Jurkat, Clone E6-1 (cell line): ENCODE measurements at places on chromosomes 12 and 14.

- DNase-seq = no peak
These were observed 22.1 kb downstream of the OR10P1 start for GRCh38 chr12:55658635-55659391.

DNA sequence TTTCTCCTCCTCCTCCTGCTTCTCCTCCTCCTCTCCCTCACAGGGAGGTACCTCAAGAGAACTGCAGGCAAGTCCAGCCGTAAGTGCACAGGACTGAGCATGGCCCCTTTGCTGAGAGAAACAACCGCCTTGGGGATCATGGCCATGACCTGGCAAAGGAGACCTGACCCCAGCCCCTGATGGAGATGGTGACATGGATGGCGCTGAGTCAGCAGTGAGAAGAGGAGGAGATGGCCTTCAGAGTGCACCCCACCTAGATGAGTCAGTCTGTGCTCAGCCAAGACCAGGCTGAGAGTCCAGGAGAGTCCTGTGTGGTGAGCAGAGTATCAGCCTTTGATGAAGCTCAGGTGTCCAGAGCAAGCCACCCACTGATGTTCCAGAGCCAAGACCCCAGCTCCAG, 36.4 kb downstream of the MEG3 start:
- no peak for DNase-seq

- no peak for DNase-seq
These were observed 14.7 kb downstream of the TMEM119 start for GRCh38 chr12:108582978-108583770.

GRCh38 chr12:46723629-46724419, 102.0 kb downstream of the SLC38A4 start:
- no peak for DNase-seq

- DNase-seq = peak; percentile 56
These were observed 95.2 kb downstream of the PRKCH start for GRCh38 chr14:61416591-61416990.

DNA sequence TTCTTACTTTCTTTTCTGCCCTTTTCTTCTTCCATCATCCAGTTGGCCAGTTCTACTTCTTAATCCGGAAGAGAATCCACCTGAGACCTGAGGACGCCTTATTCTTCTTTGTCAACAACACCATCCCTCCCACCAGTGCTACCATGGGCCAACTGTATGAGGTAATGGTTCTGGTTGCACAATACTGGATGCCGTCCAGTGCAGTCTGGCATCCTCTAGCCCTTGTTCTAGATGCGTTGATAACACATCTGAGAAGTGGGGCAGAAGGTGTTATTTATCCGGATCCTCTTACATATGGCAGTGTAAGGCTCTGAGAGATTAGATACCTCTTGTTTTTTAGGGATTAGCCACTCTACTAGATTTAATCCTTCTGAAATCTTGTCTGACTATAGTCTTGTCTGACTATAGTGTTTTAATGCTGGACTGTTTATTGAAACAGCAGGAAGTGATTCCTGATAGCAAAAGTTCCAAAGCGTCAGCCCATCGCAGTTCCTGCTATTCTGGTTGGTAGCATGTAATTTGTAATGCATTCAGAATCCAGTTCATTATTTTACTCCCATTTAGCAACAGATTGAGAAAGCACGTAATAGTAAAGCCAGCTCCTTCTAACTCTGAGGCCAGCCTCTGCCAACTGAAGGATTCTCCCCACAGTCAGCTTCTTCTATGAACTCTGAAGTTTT, 7.9 kb downstream of the GABARAPL1 start:
- no peak for DNase-seq

DNA sequence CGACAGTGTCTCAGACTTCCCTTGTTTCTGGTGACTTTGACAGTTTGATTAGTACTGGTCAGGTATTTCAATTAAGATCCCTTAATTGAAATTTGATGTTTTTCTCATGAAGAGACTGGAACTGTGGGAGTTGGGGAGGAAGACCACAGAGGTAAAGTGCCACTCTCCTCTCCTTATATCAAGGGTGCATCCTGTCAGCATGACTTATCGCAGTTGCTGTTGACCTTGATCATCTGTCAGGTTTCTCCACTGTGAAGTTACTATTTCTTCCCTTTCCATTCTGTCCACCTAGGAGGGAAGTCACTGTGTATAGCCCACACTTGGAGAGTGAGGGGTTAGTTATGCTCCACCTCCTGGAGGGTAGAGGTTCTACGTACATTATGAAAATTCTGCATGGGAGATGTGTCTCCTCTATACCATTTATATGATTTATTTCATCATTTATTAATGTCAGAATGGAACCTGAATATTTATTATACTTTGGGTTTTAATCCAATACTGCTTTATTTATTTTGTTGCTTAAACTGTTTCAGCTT, 40.3 kb upstream of the SMOC1 start:
- no peak for DNase-seq

DNA sequence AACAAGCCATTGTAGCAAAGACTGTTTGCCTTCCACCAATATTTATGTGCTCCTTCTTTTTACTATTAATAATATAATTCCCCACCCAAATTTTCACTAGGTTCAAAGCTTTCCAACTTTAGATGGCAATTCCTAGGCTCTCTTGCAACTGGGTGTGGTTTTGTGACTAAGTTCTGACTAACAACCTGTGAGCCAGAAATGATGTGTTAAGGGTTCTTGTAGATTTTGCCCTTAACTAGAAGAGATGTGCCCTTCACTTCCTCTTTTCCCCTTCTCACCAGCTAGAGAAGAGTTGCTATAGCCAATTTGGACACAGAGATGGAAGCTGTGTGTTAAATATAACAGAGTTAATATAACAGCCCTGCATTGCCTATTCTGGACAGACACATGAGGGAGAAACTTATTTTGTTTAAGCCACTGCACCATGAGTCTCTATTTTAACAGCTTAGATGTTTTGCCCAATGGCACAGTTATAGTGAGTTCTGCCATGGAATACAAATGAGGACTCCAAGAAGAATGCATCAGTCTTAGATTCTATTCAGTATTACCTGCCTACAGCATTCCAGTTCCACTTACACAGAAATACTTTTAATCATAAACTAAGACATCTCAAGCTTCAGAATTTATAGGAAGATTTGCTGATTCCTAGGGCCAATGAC, 216.2 kb downstream of the DUSP6 start:
- no peak for DNase-seq

- DNase-seq = no peak
These were observed 25.6 kb upstream of the UBC start for GRCh38 chr12:124940143-124940392.

GRCh38 chr14:102661614-102662013, 69.2 kb downstream of the RCOR1 start:
- no peak for DNase-seq

- no peak for DNase-seq
These were observed 195.2 kb upstream of the LRIG3 start for GRCh38 chr12:59115526-59115925.

DNA sequence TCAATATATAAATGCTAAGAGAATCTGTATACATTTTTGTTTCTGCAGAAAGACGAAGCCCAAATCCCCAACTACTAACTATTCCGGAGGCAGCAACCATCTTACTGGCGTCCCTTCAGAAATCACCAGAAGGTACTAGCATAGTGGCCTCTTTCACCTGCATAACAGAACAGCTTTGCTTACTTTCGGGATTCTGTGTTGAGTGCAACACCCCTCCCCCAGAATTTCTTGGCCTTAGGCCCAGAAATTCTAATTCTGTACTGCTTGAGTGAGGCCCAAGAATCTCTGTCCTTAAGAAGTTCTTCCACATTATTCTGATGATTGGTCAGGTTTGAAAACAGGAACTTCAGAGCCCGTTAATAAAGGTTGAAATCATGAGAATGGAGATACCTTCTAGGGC, 2.9 kb downstream of the SPX start:
- DNase-seq = no peak

DNA sequence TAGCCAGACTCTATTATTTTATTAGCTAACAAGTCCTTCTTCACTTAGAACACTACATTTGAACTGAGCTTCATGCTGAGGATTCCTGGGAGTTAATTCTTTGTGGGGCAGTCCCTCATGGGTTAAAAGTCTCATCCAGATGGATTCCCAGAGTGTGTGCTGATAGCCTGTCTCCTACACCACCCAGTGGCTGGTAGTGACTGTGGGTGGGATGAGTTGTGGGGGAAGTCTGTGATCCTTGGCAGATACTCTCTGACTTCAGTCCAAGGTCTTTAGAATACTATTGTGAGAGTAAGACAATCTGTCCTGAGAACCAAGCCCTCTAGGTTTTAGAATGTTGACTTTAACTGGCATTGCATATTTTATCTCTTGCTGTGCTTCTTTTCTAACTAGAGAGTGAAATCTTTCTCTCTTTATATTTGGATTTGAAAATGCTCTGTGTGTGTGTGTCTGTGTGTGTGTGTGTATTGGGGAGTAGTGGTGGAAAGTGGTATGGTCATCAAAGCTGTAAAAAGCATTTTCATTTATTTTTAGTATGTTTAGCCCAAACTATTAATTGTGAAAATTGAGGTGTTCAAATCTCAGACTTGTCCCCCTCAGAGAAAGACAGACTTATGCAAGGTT, 37.3 kb downstream of the AKAP6 start:
- no peak for DNase-seq

DNA sequence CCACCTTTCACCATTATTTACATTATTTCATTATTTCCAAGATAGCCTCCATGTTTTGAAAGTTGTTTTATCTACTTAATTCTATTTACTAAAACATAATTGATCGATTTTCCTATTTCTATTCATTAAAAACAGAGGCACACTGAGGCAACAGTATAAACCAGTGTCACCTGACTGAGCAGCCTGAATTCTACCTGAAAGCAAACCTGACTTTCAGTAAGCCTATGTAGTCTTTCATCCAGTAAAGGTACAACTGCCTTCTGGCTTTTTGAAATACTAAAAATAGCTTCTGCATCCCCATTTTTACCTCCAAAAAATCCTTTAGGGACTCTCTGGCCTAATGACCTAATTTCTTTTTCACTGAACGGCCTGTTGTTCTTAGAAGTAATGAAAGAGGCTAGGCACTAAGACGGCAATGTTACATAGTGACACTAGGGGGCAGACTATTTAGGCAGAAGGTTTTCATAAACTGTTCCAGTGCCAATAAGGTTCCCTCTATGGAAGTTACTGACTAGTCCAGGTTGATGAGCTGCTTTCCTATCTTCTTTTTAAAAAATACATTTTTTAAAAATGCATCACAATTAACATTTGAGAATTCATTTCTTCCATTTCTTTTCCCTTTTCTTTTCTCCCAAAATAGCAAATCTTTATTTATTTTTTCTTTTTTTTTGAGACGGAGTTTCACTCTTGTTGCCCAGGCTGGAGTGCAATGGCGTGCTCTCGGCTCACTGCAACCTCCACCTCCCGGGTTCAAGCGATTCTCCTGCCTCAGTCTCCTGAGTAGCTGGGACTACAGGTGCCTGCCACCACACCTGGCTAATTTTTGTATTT, 17.5 kb downstream of the ANAPC5 start:
- peak; percentile 68 for DNase-seq

GRCh38 chr12:52148464-52149181, 43.2 kb downstream of the KRT80 start:
- DNase-seq = no peak

DNA sequence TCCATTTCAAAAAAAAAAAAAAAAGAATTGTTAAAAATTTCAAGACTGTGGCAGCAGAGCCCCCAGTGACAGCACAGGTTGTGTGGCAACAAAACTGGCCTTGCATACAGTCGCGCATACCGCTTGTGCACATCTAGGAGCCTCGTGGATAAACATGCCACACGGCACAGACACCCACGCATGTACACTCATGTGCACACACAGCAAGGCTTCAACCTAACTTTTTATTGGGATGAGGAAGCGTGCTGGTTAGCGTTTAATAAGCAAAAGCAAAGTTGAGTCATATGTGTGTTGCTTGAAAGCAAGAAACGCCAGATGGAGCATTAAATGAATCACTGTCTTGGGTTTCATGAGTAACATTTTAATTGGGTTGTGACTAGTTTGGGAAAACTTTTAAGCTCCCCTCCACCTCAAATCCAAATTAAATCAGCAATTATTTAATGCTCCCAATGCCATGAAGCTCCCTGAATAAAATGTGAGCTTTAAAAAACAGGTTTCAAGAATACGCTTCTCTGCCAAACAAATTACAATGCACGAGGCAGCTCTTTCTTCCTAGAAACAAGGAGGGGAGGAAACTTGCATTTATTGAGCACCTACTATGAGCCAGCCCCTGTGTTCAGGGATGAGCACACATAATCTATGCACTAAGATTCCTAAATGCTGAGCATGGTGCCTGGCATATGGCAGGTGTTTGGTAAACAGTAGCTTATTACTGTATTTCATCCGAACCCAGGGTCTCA, 35.7 kb upstream of the EML1 start:
- DNase-seq = no peak
